CD4-positive, CD25-positive, alpha-beta regulatory T cell (primary cell): ENCODE measurements at places on chromosomes 16 and 17. TPM values are rescaled to one million over a fixed set of nuclear protein-coding genes. Genes with fewer than 3 reads are reported as not detected.
A peak's percentile ranks its signal among the peaks of the same experiment; 100 is the strongest.

The KLHL10 gene
- not detected for total RNA-seq

The KRTAP9-8 gene
- total RNA-seq: not detected

The YPEL2 gene
- total RNA-seq: 64.3 TPM

The SOCS3 gene
- total RNA-seq: 218 TPM

DNA sequence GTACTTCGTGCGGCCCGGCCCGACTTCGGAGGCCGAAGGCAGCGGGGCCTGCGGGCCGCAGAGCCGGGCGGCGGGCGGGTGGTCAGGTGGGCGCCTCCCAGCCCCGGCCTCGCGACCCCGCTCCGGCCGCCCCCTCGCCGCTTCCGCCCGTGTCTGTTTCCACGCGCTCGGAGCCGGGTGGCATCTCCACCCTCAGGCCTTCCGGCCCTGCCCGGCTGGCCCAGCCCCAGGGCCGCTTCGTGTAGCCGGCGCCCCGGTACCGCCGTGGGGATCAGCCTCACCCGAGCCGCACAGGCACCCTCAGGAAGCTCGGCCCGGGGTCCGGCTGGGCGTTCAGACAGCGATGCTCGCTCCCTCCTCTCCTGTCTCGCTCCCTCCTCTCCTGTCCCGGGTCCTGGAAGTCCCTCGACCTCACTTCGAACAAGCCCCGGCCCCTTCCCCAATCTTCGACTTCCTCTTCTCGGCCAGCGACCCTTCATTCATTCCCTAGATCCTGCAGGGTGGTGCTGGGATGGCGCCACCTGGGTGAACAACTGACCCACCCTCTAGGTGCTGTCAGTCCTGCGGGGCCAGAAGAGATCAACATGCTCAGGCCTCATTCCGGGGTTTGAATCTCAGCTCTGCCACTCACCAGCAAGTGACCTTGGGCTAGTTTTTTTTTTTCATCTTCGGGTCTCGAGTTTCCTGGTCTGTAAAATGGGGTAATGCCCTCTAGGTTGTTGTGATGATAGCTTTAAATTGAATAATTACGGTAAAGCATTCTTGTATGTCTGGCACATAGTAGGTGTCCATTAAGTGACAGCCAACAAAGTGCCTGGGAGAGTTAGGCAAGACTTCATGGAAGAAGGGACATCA, 610 bp downstream of the VPS4A start:
- DNase-seq: peak; percentile 61
- H3K4me3 ChIP-seq: peak overlapping the region; percentile 83
- H3K4me1 ChIP-seq: peaks cover 23% of the 10 kb centered on the region
- peak overlapping the region; percentile 75 for H3K27ac ChIP-seq

GRCh38 chr17:2172077-2172851, 117.4 kb downstream of the HIC1 start:
- no peaks in the 10 kb centered on the region for H3K27me3 ChIP-seq
- no peak overlapping the region for H3K27ac ChIP-seq
- peaks cover 54% of the 10 kb centered on the region for H3K36me3 ChIP-seq
- DNase-seq: no peak

DNA sequence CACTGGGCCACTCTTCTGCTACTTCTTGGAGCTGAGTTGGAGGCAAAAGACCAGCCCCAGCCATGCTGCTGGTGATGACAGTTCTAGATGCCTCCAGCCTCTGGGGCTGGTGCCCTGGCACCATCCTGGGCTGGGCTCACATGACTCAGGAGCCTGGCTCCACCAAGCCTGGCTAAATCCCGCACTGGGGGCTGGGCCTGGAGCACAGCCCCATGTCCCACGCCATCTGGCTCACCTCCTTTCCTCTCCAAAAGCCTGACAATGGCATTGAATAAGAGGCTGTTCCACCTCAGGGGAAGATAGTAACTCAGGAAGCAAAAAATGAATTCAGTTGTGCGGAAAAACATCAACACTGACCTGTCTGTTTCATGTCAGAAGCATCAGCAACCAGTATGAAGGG, 45.1 kb upstream of the MTSS2 start:
- H3K27me3 ChIP-seq: no peaks in the 10 kb centered on the region
- DNase-seq: no peak
- no peak overlapping the region for H3K27ac ChIP-seq
- H3K36me3 ChIP-seq: peaks cover 34% of the 10 kb centered on the region

DNA sequence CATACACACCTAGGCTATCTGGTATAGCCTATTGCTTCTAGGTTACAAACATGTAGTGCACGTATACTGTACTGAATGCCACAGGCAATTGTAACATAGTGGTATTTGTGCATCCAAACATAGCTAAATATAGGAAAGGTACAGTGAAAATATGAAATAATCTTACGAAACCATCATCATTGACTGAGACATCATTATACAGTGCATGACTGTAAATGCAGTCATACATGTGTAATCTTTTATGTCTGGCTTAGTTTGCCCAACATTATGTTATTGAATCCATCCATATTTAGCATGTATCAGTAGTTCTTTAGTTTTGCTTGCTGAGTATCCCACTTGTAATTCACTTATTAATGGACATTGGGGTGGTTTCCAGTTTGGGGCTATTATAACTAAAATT, 124.9 kb downstream of the CYLD start:
- H3K27ac ChIP-seq: no peak overlapping the region
- H3K4me1 ChIP-seq: no peaks in the 10 kb centered on the region
- H3K36me3 ChIP-seq: no peaks in the 10 kb centered on the region
- DNase-seq: no peak
